ENCODE measurements at places on chromosomes 5 and 9. TPM values are rescaled to one million over a fixed set of nuclear protein-coding genes. Genes with fewer than 3 reads are reported as not detected.

The LRRC70 gene
- 0.57 TPM for total RNA-seq

The SLC12A7 gene
- total RNA-seq, result 13.5 TPM

The NUTM2G gene
- not detected for total RNA-seq

The PCDHGC4 gene
- total RNA-seq, result 1.7 TPM

The CBY3 gene
- total RNA-seq, result not detected

The TAF1L gene
- not detected for total RNA-seq

The COL27A1 gene
- total RNA-seq, result 7.1 TPM

The ORM2 gene
- not detected for total RNA-seq

The CCDC183 gene
- total RNA-seq, result 0.28 TPM

The GGTA1 gene
- total RNA-seq, result not detected

The CSNK1G3 gene
- 60.5 TPM for total RNA-seq

The F12 gene
- total RNA-seq, result 0.18 TPM

The EPB41L4B gene
- total RNA-seq, result under 0.01 TPM

The FRMD3 gene
- total RNA-seq, result 0.14 TPM

The RCL1 gene
- 9.1 TPM for total RNA-seq

The SPATA31E1 gene
- not detected for total RNA-seq

The ENTREP1 gene
- total RNA-seq, result not detected

The PTGDS gene
- total RNA-seq, result 2.3 TPM

The SPINK4 gene
- 0.74 TPM for total RNA-seq

The IFNE gene
- 3.3 TPM for total RNA-seq

The BAAT gene
- not detected for total RNA-seq

The GMCL2 gene
- total RNA-seq, result not detected

The PHYHD1 gene
- 6.4 TPM for total RNA-seq

The FOXD4L4 gene
- total RNA-seq, result 0.14 TPM

The CAVIN4 gene
- total RNA-seq, result 1.1 TPM

The LRRC19 gene
- total RNA-seq, result not detected

The PCDHB3 gene
- total RNA-seq, result 0.55 TPM

The PRDM9 gene
- not detected for total RNA-seq

The ADAMTS12 gene
- total RNA-seq, result 34.2 TPM

The PRSS3 gene
- total RNA-seq, result 28.4 TPM

The SMIM27 gene
- 2.7 TPM for total RNA-seq

The CD274 gene
- 2.2 TPM for total RNA-seq

The CYSRT1 gene
- total RNA-seq, result 0.18 TPM

The CNTFR gene
- under 0.01 TPM for total RNA-seq

The TTC23L gene
- total RNA-seq, result 0.37 TPM

The SPINK6 gene
- 15.6 TPM for total RNA-seq

The FIBCD1 gene
- 1.5 TPM for total RNA-seq

The DEPDC1B gene
- total RNA-seq, result 1.1 TPM

The OR1L1 gene
- total RNA-seq, result not detected

The EGFLAM gene
- 4.7 TPM for total RNA-seq

The PNPLA7 gene
- 1.1 TPM for total RNA-seq

The FBXO38 gene
- total RNA-seq, result 54.6 TPM

The DND1 gene
- total RNA-seq, result 0.14 TPM

The EQTN gene
- not detected for total RNA-seq

The RPP25L gene
- total RNA-seq, result 24.8 TPM

The CER1 gene
- total RNA-seq, result not detected

The TMEFF1 gene
- 0.57 TPM for total RNA-seq

The FCN2 gene
- not detected for total RNA-seq

The NEUROG1 gene
- total RNA-seq, result not detected

The CCDC192 gene
- not detected for total RNA-seq

The PAM gene
- total RNA-seq, result 384 TPM

Data from smooth muscle cell of bladder (primary cell).